ENCODE measurements at places on chromosomes 1 and 21. TPM values are rescaled to one million over a fixed set of nuclear protein-coding genes. Genes with fewer than 3 reads are reported as not detected.

Gene COA6
- total RNA-seq = 97.4 TPM

Gene PPM1J
- 1.5 TPM for total RNA-seq

Gene FMO5
- total RNA-seq = 0.27 TPM

Gene MATN1
- total RNA-seq = 0.05 TPM

Gene TPTE
- not detected for total RNA-seq

Gene FMOD
- 0.01 TPM for total RNA-seq

Gene LCE1F
- not detected for total RNA-seq

Gene HLCS
- total RNA-seq = 7.2 TPM

Gene NTNG1
- not detected for total RNA-seq

Gene TAL1
- total RNA-seq = not detected

Gene CLDN17
- total RNA-seq = not detected

Gene SLC30A2
- 0.05 TPM for total RNA-seq
